CD4-positive, alpha-beta T cell treated with Interleukin-12 subunit alpha and Interleukin-12 subunit beta, for 1 hour (primary cell): ENCODE measurements at places on chromosomes 4 and X.

GRCh38 chr4:119894650-119895208, 171.9 kb downstream of the MAD2L1 start:
- DNase-seq, result no peak

DNA sequence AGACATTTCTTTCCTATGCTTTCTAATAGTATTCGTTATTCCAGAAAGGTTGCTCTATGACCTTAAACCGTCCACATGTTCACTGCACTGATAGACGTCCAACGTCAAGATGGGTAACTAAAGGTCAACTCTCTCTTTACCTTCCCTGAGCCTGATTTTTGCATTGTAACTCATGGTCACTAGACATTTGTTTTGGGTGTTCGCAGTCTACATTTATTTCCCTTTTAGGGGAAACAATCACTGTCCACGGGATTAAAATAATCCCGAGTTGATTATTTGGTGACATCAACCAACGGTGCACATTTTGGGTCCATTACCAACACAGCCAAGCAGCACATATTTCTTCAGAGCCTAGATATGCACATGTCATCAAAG, 540 bp upstream of the HADH start:
- no peak for DNase-seq

DNA sequence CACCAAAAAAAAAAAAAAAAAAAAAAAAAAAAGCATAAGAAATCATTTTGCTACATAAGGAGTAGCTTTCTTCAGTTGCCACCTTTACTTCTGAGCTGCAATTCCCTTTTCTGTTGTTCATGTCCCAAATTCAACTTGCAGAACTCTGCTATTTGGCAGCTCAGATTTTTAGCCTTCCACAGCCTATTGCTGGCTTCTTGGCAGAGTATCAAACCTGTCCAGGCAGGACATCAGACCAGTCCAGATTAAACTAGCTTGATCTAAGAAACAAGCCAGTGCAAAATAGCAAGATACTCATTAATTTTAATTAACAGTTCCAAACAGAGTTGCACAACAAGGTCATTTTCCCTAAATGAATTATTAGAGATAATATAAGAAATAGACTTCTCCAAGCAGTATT, 123.6 kb upstream of the NR3C2 start:
- no peak for DNase-seq

DNA sequence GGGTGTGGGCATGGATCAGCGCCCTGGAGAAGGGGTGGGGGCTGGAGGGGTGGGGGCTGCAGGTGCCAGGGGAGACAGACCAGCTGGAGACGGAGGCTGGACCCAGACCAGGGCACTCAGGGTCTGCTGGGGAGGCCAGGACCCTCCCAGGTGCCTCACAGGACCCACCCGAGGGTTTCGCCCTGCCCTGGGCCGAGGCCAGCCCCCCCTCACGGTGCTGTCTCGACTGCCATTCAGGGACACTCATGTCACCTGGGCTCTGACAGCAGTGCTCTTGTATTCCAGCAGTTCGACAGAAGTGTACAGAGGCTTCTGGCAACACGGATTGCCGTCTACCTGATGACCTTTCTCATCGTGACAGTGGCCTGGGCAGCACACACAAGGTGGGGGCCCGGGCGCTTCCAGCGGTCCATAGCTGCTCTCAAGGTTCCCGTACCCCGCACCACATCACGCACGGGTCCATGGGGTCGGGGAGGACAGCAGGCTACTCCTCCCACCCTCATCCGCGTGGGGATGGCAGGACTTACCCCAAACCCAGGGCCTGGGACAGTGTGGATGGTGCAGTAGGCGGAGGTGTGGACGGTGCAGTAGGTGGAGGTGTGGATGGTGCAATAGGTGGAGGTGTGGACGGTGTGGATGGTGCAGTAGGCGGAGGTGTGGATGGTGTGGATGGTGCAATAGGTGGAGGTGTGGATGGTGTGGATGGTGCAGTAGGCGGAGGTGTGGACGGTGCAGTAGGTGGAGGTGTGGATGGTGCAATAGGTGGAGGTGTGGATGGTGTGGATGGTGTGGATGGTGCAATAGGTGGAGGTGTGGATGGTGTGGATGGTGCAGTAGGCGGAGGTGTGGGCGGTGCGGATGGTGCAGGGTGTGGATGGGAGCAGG, 18.1 kb downstream of the TMEM175 start:
- DNase-seq, result no peak

DNA sequence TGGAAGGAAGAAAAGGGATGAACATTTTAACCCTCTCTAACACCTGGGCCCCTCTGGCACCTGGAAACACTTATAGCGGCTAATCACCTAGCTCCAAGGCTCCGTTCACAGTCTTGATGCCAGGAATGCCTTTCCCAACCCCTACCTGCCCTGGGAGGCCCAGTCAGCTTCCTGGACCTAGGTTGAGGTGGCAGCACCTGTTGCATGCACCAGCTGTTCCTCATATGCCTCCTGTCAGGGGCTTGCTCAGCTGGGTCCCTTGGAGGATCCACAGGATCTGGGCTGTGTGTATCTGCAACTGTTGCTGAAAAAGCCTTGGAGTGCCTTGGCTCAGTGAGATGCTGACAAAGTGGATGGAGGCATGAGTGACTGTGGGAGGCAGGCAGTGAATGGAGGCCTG, 4.4 kb downstream of the CFP start:
- no peak for DNase-seq

- no peak for DNase-seq
Measured at GRCh38 chr4:76570141-76570973, 135.3 kb downstream of the SHROOM3 start.

DNA sequence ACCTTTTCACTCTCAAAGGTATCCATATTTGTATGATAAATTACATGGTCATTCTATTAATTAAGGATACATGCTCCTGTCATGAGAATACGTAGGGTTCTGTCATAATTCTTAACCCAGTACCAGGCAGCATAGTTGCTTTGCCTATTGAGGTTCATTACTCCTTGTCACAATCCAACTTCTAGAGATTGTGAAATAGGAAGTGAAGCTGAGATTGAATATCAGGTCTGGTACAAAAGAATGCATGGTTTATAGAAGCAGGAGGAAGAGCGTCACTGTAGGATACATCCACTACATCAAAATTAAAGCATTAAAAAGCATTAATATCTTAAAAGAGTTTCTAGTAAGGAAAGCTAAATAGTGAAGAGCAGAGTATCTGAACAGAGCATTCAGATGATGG, 647.0 kb downstream of the IQCM start:
- no peak for DNase-seq

GRCh38 chr4:75002381-75002780, 69.5 kb downstream of the PARM1 start:
- DNase-seq, result no peak

- no peak for DNase-seq
Measured at GRCh38 chr4:15672101-15672500, 9.5 kb upstream of the FAM200B start.

DNA sequence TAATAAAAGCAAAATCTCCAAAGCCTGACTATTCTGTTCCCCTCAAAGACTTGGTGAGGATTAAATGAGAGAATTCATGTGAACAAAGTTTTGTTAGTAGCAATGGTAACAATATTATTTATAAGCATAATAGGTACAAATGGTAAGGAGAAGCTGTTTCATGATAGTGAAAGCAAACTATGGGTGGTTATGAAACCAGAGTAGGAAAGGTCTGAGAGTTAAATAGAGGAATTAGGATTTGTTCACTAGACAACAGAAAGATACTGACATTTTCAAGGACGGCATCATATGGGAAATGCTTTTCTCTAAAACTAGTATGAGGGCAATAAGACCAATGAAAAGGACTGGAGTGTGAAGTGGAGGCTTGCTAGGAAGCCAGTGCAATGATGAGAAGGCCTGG, 128.6 kb upstream of the FTHL17 start:
- DNase-seq, result no peak
